Neuronal stem cell (in vitro differentiated cells): ENCODE measurements at places on chromosomes 16 and 17.
A peak's percentile ranks its signal among the peaks of the same experiment; 100 is the strongest.

DNA sequence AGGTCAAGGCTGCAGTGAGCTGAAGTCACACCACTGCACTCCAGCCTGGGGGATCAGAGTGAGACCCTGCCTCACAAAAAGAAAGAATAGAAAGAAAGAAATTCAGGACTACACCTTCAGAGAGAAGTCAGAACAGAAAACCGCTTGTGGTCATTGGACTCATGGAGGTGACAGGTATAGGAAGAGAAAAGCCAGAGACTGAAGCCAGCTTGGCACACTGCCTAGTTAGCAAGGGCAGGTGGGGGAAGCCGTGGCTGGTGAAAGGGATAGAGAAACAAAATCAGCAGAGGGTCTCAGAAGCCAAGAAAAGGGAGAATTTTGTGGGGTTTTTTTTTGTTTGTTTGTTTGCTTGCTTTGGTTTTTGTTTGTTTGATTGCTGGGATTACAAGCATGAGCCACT is 32.9 kb upstream of the SKAP1 start:
- DNase-seq, result no peak

- no peak for DNase-seq
These were observed 9.6 kb downstream of the GALK1 start for GRCh38 chr17:75755205-75755901.

- no peak for DNase-seq
These were observed 3.4 kb upstream of the ZNF423 start for GRCh38 chr16:49859125-49859811.

DNA sequence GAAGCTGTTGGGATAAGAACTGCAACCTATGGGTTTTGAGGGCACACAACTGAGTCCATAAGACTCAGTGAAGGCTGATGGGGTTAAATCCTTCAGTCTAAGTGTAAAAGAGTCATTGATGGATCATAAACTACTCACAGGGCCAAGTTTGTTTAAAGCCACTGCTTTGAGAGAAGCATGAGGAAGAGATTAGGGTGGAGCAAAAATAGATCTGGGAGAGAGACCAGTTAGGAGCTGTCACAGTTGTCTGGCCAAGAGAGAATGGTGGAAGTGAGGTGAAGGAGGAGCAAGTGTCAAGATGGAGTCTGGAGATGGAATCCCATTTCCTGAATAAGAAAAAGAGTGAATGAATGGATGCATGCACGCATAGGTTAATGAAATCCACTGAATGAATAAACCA is 379.1 kb upstream of the CDH11 start:
- no peak for DNase-seq

DNA sequence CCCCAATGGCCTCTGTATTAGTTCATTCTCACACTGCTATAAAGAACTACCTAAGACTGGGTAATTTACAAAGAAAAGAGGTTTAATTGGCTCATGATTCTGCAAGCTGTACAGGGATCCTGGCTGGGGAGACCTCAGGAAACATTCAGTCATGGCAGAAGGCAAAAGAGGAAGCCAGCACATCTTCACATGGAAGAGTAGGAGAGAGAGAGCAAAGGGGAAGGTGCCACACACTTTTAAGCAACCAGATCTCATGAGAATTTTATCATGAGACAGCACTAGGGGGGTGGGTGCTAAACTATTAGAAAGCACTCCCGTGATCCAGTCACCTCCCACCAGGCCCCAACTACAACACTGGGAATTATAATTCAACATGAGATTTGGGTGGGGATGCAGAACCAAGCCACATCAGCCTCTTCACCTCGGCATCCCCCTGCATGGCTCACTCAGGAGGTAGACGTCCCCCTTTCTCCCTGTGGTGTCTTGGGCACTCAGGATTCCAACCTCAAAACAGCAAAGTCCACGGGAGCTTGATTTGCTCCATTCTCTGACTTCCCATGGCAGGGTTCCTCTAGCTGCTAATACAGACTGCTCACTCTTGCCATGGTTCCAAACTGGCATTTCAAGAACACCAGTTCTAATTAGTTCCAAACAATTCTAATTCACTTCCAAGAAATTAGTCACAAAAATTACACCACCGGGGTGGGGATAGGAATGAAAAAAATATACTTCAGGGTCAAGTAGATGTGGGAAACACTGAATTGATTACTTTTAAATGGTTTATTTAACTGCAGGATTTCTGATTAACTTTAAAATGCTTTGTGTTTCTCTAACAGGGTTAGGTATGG is 203.8 kb upstream of the HSBP1 start:
- no peak for DNase-seq

GRCh38 chr16:89071686-89072547 is 21.7 kb upstream of the ACSF3 start:
- DNase-seq, result no peak

DNA sequence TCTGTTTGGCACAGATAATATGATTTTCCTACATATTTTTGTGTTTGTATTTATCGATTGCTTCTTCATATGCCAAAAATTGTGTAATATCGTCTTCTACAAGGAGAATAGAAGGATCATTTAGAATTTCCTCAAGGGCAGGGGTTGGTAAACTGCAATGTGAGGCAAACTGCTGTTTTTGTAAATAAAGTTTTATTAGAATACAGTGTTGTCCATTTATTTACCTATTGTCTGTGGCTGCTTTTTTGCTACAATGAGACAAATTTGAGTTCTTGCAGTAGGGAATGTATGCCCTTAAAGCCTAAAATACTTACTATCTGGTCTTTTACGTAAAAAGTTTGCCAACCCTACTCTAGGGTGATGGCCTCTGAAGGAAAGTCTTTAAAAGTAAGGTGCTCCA is 509.5 kb downstream of the TMEM114 start:
- DNase-seq, result no peak

GRCh38 chr16:10541366-10541765 is 39.0 kb downstream of the EMP2 start:
- no peak for DNase-seq

DNA sequence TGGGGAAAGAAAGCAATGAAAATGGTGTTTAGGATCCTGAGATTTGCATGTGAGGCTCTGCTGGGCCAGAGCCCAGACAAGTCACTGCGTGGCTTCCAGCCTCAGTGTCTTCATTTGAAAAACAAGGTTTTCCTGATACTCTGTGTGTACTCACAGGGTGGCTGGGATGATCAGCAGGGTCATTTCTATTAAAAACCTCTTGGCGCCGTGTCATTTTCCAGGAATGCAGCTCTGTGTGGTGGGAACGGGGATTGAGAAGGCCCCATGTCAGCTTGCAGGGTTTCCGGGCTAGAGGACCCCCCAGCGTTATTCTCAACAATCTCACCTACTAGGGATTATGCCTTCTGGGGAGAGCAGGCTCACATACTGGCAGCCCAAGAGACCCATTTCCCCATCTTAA is 73.5 kb downstream of the FOXL1 start:
- DNase-seq, result no peak

DNA sequence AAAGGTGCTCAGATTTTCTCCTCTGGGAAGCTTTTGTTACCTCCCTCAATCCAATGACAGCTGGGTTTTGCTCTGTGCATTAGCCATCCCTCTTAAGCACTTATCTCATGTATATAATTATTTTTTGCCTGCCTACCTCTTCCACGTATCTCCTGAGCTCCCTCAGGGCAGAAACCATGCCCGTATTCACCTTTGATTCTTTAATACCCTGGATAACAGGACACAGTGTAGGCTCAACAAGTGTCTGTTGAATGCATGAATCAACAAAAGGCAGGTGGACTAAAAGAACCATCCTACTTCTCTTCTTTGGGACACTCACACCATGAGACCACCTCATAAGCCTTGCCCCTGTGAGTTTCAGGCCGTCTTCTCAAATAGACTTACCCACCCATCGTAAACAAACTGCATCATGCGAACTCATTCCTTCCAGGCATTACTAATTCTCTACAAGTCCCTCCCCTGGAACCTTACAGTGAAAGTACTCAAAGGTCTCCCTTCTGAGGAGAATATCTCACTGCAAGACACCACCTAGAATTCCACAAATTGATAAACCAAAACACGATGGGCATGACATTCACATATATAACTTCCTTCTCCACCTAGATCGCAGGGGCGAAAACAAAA is 3.2 kb downstream of the ARHGAP17 start:
- DNase-seq, result no peak

GRCh38 chr16:57862698-57863433 is 60.6 kb upstream of the KIFC3 start:
- DNase-seq, result no peak

DNA sequence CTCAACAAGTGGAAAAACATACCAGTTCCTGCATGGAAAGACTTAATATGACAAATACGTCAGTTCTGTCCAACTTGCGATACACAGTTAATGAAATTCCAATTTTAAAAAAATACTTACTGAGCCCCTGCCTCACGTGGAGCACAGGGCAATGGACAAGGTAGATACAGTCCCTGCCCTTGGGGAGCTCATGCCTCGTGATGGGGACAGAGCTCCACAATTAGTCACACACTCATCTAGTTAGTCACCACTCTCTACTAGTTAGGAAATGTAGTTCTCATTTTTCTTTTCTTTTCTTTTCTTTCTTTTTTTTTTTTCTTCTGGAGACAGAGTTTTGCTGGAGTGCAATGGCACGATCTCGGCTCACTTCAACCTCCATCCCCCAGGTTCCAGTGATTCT is 74.7 kb upstream of the CDH5 start:
- no peak for DNase-seq

DNA sequence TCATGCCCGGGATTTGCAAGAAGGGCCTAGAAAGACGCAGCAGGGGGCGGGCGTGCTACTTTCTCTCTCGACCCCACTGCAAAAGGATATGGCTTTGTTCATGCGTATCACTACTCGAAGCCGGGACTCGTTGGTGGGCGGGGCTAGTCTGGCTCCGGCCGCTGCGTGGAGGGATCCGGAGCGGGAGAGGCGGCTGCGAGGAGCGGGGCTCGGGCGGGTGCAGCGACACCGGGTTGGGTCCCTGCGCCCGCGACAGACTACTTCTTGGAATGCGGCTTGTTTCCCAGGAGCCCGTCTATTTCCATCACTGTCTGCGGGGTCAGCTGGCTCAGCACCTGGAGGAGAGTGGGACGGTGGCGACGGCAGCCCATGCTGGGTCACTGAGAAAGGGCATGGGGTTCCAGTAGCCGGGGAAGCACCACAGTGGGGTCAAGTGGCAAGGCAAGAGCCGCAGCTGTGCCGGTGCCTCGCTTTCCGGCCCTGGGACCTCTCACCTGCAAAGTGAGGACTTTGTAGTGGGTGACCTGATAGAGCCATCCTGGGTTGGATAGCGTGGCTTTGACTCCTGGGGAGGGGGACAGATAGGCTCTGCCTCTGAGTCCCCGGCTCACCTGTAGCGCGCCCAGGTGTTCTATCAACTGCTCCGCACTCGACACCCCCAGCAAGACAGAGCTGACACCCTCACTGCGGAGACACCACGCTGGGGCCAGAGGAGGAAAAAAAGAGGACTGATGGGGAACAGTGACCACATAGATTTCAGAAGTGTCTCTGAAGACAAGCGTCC is 6.6 kb downstream of the KCNAB3 start:
- DNase-seq, result peak; percentile 77

DNA sequence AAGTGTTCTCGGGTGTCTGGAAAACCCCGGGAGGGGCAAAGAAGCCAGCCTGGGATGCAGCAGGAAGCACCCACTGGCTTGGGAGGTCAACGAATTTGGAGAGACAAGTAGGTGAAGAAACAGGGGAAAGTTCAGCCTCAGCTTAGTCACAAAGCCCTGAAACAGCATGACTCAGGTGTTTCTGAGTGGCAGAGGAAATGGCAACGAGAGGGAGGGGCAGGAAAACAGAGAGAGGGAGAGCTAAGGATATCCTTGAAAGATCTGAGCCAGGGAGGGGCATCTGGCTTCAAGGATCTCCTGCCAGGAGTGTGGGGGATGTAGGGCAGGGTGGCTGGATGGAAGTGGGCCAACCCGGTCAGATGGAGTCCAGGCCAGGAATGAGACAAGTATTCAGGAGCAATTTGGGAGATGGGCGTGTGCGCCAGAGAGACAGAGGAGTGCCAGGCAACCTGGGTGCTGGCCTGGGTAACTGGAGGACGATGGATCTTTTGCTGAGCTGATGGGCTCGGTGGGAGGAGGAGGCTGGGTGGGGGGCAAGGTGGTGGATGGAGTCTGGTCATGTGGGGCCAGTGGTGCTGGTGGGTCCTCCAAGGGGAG is 27.2 kb downstream of the ABCC3 start:
- no peak for DNase-seq

DNA sequence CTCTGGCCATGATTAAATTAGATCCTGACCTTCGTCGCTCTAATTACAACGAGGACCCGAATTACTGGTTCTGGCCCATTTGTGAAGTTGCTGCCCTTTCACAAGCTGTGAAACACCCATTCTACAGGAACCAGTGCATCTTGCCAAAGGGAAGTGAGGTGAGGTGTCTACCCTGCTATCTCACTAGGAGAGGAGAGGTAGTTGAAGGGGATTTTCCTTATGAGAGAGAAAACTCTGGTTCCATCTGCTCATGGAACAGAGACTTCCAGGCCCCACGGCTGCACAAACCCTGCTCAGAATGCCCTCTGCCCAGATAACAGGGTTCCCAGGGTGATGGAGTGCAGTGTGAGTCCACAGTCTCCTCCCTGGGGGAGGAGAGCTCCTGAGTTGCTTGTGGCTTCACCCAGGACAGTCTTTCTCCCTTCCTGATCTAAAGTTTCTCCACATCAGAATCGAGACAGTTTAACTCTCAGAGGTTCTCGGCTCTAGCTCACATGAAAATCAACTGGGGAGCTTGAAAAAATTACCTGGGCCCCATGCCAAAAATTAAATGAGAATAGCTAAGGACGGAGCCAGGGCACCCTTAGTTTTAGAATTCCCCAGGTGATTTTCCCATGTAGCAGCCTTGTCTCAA is 7.8 kb upstream of the SSTR2 start:
- no peak for DNase-seq

DNA sequence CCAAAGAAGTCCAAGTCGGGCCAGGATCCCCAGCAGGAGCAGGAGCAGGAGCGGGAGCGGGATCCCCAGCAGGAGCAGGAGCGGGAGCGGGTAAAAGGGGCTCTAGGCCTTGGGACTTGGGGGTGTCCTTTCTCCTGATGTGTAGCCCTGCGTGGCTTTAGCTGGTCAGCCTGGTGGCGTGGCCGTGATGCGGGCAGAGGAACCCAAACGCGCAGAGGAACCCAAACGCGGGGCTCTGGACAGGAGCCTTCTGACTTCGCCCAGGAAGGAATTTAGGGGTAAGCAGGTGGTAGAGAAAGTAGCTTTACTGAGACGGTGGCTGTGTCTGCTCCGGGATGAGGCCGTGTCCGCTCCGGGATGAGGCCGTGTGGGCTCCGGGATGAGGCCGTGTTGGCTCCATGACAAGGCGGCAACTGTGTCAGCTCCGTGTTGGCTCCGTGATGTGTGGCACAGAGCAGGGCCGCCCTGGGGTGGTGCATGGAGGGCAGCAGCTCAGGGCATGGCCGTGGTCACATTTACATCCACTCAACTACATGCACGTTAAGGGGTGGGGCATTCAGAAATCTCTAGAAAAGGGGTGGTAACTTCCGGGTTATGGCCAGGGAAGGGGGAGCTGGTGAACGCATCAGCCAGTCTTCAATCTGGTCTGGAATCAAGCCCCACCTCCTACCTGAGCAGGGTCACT is 19.5 kb downstream of the ASPSCR1 start:
- DNase-seq, result no peak

DNA sequence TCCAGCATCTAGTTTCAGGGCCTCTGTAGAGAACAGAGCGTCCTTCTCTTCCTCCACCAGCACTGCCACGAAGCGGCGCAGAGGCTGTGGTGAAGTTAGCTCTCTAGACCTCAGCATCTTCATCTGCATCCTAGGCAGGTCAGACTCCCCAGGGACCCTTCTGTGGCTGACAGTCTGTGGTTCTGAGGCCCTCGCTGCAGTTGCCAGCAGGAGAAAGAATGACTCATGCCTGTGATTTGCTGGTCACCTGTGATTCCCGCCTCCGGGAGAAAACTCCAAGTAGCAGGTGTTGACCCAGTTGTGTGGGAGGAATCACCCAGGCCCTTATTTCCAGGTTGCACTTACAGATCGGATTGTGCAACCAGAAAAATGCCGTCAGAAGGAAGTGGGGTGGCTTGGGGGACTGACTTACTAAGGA is 117.3 kb upstream of the CACNG5 start:
- DNase-seq, result no peak
